ENCODE measurements at places on chromosomes 12 and 14.
A peak's percentile ranks its signal among the peaks of the same experiment; 100 is the strongest.

DNA sequence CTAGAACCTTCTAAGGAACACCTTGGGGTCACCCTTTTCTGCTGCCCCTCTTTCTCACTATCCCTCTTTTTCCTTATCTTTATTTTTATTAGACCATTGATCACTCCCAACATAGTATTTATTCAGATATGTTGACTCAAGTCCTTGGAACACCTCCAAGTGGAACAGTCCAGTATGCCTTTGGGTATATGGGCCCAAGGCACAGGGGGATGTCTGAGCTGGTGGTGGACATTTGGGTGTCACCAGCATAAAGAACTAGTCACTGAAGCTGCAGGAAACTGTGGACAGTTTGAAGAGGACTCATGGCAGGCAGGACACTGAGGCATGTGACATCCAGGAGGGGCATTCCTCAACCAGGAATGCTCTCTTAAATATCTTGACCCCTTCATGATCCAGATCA is 105.6 kb downstream of the VEZT start:
- DNase-seq = no peak

DNA sequence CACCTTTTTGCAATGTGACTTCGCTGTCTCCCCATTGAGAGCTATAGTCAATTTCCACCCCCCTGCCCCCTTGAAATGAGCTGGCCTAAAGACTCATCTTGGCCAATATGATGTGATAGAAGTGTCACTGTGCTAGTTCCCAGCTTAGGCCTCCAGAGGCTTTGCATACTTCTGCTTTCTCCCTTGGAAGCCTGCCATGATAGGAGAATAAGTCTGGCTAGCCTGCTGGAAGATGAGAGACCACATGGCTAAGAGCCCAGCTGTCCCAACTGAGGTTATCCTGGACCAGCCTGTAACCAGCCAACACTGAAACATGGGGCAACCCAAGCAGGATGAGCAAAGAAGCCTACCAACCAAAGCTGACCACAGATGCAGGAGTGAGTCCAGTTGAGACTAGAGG is 196.9 kb downstream of the GRIN2B start:
- DNase-seq = no peak

- no peak for DNase-seq
Measured at GRCh38 chr12:101761350-101761749, 22.1 kb upstream of the SYCP3 start.

DNA sequence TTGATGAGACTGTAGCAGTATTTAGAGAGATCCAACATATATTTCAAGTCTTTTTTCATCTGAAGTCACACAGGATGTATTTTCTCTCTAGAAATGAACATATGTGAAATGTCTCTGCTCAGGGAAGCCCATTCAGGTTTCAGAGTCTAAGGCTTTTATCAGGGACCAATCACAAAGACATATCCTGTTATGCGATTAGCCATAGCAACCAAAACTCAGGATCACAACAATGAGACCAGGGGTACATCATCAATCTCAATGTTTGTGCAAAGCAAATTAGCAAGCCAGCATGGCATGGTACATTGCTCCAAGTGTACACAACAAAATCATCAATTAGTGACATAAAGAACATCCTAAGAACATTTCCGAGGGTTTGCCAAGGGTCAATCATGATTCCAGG is 99.2 kb upstream of the AMN1 start:
- no peak for DNase-seq

- DNase-seq = no peak
Measured at GRCh38 chr12:128976120-128976738, 123.0 kb downstream of the GLT1D1 start.

GRCh38 chr12:68789144-68789878 is 18.7 kb upstream of the MDM2 start:
- peak; percentile 55 for DNase-seq

DNA sequence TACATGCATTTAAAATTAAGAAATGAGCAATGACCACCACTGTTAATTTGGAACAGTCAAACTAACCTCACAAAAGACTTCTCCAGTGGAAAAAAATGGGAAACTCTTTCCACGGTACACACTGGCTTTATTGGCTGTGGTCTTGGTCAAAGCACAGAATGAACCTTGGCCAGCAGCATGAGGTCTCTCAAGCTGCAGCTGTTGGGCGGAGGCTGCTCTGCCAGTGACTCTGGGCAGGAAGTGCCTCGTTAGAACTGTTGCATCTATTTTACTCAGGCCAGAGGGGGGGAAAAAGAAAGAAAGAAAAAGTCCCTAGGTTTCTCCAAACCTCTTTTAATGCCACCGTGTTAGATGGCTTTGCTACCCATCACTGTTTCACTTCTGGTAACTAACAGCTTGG is 279.8 kb upstream of the DIO2 start:
- DNase-seq = peak; percentile 12

GRCh38 chr12:102971227-102971626 is 13.8 kb downstream of the ASCL1 start:
- DNase-seq = no peak

DNA sequence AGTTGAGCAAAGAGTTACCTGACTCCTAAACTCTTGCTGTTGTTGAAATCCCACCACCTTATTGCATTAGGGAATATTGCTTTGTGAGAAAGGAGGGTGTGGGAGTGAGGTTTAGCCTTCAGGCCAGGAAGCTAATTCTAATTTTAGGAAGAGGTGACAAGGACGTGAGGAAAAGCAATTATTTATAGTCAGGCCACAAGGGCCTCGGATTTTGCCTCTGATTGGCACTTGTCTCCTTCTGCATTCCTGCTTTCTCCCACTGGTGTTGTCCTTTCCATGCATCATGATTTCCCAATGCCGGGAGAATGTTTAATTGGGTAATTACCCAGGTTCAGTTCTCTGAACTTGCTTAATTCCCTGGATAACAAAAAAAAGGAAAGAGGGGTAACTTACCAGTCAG is 37.9 kb upstream of the SLC38A2 start:
- no peak for DNase-seq

- no peak for DNase-seq
Measured at GRCh38 chr12:25723336-25723735, 170.3 kb upstream of the LMNTD1 start.

DNA sequence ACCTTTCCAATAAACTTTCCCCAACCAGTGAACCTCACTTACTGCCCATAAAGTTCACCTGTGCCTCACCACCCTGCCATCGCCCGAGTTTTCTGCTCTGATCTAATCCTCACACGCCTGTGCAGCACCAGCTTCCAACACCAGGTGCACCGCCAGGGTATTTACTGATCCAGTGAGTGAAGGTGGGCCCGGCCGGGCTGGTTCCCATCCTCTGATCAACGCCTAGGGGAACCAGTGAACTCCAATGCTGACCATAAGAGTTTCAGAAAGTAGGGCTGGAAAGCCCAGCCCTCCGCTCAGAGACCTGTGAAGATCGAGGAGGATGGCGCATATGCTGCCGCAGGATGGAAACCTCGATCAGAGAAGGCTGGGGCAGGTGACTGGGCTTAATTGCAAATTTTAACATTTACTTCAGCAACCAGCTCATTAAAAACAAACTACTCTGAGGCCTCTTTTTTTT is 685 bp upstream of the MYL6B start:
- peak; percentile 76 for DNase-seq

GRCh38 chr14:106518054-106518943 is 991.9 kb downstream of the TMEM121 start:
- DNase-seq = no peak

DNA sequence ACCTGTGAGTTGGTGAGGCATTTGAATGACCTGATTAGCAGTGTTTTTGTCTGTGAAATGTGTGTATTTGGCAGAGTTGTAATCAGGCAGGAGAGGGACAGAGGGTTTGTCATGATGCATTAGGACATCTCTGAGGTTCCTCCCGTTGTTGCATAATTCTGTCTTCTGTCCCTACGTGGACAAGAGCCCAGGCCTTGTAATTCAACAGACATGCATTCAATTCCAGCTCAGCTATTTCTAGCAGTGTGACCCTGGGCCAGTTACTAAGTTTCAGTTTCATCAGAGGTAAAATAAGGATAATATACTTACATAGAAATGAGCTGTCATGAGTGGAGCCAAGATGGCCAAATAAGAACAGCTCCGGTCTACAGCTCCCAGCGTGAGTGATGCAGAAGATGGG is 208.6 kb downstream of the SLC38A4 start:
- no peak for DNase-seq

DNA sequence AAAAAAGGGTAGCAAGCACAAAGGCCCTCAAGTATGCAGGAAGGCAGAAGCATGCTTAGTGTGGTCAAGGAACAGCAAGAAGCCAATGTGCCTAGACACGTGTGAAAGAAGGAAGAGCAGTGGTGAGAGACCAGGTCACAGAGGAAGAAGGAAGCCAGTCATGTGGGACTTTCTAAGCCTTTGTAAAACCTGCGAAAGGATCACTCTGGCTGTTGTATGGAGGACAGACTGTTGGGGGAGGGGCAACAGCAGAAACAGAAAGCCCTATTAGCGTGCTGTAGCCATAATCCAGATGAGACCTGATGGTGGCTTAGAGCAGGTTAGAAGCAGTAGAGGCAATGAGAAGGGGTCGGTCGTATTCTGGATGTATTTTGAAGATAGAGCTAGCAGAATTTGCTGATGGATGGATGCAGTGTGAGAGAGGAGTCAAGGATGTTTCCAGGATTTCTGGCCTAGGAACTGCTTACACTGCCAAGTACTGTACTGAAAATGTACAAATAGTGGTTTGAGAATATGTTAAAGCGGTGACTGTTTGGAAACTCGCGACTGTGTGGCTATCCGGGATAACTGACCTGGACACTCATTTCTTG is 5.7 kb upstream of the MLF2 start:
- no peak for DNase-seq

DNA sequence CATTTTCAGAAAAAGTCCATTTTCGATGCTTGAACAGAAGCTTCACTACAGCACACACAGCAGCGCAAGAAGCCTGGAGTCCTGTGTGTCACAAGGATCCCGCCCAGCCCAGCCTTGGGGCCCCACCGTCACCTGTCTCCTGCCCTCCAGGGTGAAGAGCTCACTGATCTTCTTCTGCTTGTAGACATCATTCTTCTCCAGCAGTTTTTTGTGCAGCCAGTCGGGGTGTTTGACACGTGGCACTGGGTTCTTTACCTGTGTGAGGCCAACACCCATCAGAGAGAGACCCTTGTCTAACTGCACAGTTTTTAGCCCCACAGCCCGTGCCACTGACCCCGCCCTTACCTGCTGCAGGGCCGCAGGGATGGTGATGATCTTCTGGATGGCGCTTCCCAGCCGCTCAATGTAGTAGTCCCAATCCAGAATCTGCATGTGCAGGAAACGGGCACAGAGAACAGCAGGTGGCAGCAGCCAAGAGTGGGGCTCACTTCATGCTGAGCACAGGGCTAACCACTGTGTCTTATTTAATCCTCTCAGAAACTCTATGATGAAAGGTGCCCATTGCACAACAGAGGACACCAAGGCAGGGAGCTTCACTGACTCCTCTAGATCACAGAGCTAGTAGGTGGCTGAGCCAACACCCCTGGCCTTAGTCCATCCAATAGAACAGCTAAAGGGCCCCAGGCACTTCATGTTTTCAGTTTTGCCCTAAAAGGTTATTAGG is 30.0 kb downstream of the POLE start:
- no peak for DNase-seq

- DNase-seq = peak; percentile 5
Measured at GRCh38 chr14:35470755-35471154, 63.2 kb upstream of the INSM2 start.

DNA sequence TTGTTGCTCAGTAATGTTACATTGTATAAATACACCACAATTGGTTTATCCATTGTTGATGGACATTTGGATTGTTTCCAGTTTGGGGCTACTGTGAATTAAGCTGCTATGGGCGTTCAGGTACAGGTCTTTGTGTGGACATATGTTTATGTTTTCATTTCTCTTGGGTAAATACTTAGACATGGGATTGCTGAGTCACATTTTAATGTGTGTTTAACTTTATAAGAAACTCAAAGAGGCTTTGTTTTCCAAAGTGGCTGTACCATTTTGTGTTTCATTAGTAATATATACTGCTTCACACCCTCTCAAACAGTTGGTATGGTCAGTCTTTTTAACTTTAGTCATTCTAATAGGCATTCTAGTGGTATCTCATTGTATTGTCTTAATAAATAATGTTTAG is 225.0 kb downstream of the SPTSSA start:
- DNase-seq = no peak

- DNase-seq = peak; percentile 15
Measured at GRCh38 chr14:59631237-59631636, 54.6 kb upstream of the CCDC175 start.

- DNase-seq = no peak
Measured at GRCh38 chr12:101064721-101065120, 145.3 kb downstream of the SLC5A8 start.

DNA sequence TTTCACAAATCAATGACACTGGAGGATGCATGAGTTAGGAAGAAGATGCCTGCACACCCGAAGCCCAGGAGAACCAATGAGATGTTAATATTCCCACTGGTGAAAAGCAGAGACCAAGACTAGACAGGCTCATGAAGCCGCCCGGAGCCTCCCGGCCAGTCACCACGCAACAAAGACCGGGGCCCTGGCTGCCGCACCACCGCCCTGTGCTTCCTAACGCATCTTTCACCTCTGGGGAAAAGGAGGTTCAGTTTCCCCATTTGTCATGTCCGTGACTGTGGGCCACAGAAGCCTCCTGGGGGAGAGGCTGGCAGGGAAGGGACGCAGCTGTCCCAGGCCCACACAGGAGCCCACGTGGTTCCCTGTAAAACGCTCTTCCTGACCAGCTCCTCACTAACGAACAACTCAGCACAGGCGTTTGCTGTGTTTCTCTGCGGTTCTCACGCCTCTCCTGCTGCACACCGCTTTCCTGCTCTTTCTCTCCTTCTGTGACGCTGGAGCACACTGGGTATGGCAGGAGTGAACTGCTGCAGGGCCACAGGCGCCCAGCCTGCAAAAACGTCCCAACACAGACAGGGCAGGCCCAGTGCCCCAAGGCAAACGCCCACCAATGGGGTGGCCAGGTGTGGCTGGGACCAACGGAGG is 10.8 kb downstream of the RIMBP2 start:
- DNase-seq = no peak

GRCh38 chr12:38664661-38665269 is 240.6 kb downstream of the CPNE8 start:
- peak; percentile 12 for DNase-seq

- no peak for DNase-seq
Measured at GRCh38 chr14:56237398-56237797, 119.2 kb downstream of the PELI2 start.

DNA sequence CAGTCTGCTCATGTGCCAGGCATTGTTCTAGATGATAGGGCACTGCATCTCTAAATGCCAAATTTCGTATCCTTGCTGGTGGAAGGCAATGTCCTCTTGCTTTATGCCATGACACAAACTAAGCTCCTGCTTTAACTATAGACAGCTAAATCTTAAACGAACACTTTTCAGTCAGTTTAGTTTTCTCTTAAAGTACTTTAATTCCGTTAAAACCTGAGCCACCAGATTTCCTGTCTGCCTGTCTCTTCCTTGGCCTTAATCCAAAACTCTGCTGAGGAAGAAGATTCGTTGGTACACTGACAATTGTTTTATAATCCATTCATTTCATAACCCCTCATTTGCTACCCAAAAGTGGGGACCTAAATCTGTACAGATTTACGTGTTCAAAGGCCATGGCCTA is 194.4 kb upstream of the BCL2L14 start:
- DNase-seq = no peak

DNA sequence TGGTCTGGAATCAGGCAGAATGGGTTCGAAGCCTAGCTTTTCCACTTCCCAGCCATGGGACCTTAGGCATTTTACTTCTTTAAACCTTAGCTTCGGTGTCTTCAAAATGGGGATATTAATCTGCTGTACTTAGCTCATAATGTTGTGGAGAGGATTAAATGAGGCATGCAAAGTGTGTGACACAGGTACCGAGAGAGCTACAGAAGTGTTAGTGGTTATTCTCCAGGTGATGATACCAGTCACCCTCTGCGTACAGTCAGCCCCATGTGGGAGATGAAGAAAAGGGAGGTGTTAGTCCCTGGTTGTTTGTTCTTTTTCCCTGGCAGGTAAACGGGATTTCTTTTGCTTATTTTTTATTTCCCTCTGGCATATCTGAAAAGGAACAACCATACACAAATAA is 212.1 kb downstream of the PHLDA1 start:
- no peak for DNase-seq

Measured in HuH-7 (cell line).